BJ (cell line): ENCODE measurements at places on chromosomes 6 and 20. TPM values are rescaled to one million over a fixed set of nuclear protein-coding genes. Genes with fewer than 3 reads are reported as not detected.

Gene FLRT3
- polyA plus RNA-seq: 0.64 and 1.4 TPM in 2 replicates

Gene PPIL4
- 2.6 and 7.4 TPM in 2 replicates for polyA plus RNA-seq

Gene BEND6
- 4.8 and 9.8 TPM in 2 replicates for polyA plus RNA-seq

- DNase-seq: peak; percentile 72
Measured at GRCh38 chr20:45358282-45359068, 4.5 kb upstream of the SYS1 start.

GRCh38 chr6:41937861-41938574 lies 3.6 kb downstream of the CCND3 start:
- DNase-seq: no peak

GRCh38 chr6:160293844-160294243 lies 35.2 kb upstream of the SLC22A2 start:
- DNase-seq: no peak

DNA sequence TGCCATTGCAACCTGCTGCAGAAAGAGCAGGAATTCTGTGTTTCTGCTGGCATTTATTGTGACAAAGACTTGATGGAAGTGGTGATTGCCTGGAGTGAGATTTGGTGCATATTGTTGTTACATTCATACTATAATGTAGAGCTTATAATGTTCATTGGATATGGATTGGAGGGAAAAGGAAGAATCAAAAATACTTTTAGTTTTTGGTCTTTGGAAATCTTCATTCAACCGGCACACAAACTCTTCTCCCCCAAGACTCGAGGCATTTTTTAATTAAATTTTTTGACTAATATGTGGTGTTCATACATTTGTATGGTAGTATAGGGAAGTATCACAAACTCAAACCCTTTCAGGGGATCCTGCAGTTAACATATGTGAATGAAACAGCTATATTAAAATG lies 380.8 kb downstream of the DOK5 start:
- no peak for DNase-seq

DNA sequence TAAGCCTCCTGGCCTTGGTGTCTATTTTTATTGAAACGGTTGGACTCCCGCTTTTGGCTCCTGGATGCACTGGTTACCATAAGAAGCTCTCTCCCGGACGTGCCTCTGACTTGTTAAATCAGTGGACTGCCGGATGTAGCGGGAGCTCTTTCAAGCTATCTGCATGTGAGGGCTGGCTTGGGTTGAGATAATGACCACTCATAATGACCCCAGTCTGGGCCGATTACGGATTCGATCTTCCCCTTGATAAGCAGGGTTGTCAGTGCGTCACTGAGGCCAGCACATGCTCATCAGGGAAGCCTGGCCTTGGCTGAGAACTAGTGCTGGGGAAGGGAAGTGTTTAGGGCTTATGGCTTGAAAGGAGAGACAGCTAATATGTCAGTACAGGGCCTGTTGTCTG lies 528.1 kb downstream of the CDH26 start:
- no peak for DNase-seq

DNA sequence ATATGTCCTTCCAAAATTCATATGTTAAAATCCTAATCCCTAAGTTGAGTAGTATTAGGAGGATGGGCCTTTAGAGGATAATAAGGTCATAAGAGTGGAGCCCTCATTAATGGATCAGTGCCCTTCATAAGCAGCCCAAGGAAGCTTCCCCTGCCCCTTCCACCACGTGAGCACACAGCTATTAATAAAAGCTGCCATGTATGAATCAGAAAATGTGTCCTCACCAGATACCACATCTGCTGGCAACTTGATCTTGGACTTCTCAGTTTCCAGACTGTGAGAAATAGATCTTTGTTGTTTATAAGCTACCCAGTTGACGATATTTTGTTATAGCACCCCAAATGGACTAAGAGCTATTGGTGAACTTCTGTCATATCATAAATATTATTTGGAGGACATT lies 207.7 kb upstream of the HDDC2 start:
- DNase-seq: no peak

DNA sequence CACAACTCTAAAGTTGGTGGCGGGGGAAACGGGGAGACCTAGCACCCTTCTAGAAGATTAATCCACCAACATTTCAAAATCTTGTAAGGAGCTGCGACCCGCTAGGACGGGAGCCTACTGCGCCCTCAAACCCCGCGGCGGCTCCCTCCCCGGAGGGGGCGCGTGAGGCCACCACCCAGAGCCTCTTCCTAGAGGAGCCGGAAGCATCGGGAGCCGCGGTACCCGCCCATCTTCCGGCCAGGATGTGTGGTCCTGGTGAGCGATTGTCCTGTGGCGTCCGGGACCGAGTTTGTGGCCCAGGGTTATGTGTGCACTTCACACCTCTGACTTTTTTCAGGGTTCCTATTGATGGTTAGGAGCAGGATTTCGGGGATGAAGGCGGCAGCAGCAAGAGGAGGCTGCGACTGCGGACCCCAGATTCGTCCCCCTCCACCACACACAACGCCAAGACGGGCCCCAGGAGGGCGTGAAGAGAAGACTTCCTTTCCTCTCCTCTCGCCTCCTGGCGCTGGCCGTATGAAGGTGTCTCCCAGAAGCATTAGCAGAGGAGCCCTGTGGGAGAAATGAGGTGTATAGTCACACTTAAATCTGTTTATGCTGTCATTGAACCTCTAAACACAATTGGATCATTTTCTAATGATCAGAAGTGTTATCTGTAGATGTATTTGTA lies 10.7 kb downstream of the ZNF165 start:
- DNase-seq: no peak
